ENCODE measurements at places on chromosomes 16 and 17.
A peak's percentile ranks its signal among the peaks of the same experiment; 100 is the strongest.

- no peak for DNase-seq
Observed at GRCh38 chr17:79341222-79341780, 266.7 kb downstream of the ENGASE start.

- no peak for DNase-seq
Observed at GRCh38 chr17:44901411-44901921, 2.2 kb upstream of the EFTUD2 start.

DNA sequence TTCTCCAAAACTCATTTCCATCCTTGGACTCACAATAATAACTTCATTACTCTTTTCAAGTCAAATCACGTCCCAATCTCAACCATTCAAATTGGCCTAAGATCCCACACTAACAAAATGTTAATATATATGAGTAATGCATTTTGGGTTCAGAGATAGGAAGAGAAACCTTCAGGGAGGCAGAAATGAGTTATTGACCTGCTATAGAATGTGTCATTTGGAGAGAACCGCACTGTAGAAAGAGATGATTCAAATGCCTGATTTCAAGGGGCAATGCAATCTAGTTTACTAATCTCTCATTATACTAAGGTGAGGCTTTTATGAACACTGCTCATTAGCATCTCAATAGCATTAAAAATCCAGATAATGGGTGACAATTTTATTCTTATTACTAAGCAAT lies 1595.0 kb upstream of the GOT2 start:
- no peak for DNase-seq

- no peak for DNase-seq
Observed at GRCh38 chr17:2943981-2944380, 119.4 kb downstream of the OR1D5 start.

- DNase-seq: no peak
Observed at GRCh38 chr17:50642722-50643656, 8.3 kb downstream of the ABCC3 start.

- peak; percentile 38 for DNase-seq
Observed at GRCh38 chr16:30369091-30369937, 980 bp downstream of the TBC1D10B start.

DNA sequence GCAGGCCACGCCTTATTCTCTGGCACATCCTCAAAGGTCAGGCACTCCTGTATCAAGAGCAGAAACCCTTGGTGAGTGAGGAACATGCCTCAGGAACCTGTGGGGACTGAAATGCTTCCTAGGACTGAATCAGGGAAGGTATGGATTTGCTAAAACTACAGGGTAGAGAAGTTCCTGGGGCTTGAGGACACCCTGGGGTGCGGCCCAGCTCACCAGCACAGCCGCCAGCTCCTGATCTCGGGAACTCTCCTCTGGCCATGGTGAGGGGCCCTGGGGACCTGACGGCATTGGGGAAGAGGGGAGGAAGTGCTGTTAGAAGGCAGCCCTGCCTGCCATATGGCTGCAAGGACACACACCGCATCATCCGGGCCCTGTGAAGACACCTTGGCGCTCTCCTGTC lies 7.5 kb downstream of the ZSCAN10 start:
- DNase-seq: no peak

Measured in colonic mucosa (tissue), 4 donors.